Gastrocnemius medialis (tissue), 4 donors: ENCODE measurements at places on chromosomes 5 and 9. TPM values are rescaled to one million over a fixed set of nuclear protein-coding genes. Genes with fewer than 3 reads are reported as not detected.

DNA sequence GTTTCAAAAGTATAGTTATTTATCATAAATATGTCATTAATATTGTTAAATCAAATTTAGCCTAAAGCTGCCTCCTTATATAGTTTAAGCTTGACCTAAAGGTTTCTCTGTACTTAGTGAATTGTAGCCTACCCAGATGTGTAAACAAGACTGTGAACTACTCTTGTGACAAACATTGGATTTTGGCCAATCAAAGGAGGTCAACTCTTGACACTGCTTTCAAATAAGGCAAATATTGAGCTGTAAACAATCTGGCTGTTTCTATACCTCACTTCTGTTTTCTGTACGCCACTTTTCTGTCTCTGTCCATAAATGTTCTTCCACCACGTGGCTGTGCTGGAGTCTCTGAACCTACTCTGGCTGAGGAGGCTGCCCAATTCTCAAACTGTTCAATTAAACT lies 51.2 kb downstream of the FXN start:
- H3K36me3 ChIP-seq, result no peaks in the 10 kb centered on the region
- H3K4me1 ChIP-seq, result peaks cover 7% of the 10 kb centered on the region
- no peaks in the 10 kb centered on the region for H3K27me3 ChIP-seq
- H3K27ac ChIP-seq, result no peak overlapping the region

DNA sequence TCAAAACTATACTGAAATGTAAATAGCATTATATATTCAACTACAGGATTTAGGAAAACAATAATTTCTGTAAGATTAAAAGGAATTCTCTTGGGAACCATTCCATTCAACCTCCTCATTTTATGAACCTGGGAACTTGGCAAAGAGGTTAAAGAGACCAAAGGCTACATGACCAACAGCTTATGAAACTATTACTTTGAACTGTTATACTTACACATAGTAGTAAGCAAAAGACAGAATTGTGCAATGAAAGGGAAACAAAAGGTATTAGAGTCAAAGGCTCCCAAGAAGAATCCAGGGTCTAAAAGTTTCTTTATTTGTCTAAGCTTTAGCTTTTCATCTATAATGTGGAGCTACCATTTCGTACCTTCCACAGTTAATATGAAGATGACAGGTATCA lies 7.2 kb downstream of the C9orf72 start:
- H3K4me1 ChIP-seq, result no peaks in the 10 kb centered on the region
- H3K4me3 ChIP-seq, result no peak overlapping the region
- no peak for DNase-seq
- H3K36me3 ChIP-seq, result no peaks in the 10 kb centered on the region

- H3K4me1 ChIP-seq, result no peaks in the 10 kb centered on the region
- H3K27ac ChIP-seq, result no peak overlapping the region
- no peaks in the 10 kb centered on the region for H3K27me3 ChIP-seq
- no peaks in the 10 kb centered on the region for H3K36me3 ChIP-seq
Measured at GRCh38 chr5:58462623-58463230, 2.8 kb upstream of the PLK2 start.

DNA sequence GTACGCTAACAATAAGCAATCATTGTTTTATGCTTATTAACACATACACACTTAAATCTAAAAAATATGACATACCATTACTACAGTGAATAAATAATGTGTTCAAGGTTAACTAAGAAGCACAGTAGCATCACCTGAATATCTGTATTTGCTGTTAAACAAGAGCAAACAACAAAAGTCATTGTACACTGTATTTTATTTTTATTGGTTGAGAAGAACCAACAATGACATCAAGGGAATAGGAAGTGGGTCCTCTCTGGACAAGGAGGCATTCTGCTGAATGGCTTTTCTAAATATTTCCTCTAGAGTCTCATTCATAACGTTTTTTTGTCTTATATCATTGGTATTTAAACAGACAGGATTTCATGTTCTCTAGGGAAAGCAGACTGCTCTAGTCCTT lies 460.4 kb downstream of the CDH9 start:
- no peaks in the 10 kb centered on the region for H3K27me3 ChIP-seq
- no peak overlapping the region for H3K27ac ChIP-seq
- no peaks in the 10 kb centered on the region for H3K4me1 ChIP-seq
- DNase-seq, result no peak

DNA sequence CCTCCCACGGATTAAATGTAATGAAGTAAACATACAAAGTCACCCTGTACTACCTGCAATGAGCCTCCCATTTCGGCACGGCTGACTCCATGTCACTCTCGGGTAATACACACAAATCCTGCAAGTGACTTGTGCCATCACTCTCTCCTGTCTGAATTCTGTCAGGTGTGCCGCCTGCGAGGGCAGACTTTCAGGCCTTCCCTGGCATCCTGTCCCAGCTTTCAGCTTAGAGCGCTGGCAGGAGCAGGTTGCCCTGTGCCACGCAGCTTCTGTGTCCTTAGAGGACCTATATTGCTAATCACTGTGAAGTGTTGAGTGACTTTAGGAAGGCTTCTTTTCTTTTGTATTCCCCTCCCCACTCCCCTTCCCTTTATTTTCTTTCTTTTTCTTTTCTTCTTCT lies 25.8 kb upstream of the S1PR3 start:
- no peak for DNase-seq
- H3K36me3 ChIP-seq, result no peaks in the 10 kb centered on the region
- no peak overlapping the region for H3K27ac ChIP-seq
- H3K4me3 ChIP-seq, result no peak overlapping the region

DNA sequence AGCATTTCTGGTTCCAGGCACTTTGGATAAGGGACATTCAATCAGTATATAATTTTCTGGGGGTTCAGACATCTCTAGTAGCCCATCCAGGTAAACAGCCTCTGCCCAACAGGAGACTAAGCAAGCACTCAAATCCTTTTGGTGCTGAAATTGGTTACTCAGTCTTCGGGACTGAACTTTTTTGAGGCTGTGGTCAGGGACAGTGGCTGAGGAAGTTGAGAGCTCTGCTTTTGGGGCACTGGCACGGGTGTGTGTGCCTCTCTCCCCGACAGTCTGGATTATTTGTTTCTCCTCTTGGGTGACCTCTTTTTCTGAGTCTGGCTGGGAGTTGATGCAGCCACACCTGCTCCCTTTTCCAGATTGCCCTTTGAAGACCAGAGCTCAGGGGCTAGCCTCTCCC lies 47.6 kb downstream of the ACER2 start:
- H3K4me3 ChIP-seq, result no peak overlapping the region
- H3K27me3 ChIP-seq, result no peaks in the 10 kb centered on the region
- peak overlapping the region; percentile 26 for H3K27ac ChIP-seq
- no peaks in the 10 kb centered on the region for H3K36me3 ChIP-seq

DNA sequence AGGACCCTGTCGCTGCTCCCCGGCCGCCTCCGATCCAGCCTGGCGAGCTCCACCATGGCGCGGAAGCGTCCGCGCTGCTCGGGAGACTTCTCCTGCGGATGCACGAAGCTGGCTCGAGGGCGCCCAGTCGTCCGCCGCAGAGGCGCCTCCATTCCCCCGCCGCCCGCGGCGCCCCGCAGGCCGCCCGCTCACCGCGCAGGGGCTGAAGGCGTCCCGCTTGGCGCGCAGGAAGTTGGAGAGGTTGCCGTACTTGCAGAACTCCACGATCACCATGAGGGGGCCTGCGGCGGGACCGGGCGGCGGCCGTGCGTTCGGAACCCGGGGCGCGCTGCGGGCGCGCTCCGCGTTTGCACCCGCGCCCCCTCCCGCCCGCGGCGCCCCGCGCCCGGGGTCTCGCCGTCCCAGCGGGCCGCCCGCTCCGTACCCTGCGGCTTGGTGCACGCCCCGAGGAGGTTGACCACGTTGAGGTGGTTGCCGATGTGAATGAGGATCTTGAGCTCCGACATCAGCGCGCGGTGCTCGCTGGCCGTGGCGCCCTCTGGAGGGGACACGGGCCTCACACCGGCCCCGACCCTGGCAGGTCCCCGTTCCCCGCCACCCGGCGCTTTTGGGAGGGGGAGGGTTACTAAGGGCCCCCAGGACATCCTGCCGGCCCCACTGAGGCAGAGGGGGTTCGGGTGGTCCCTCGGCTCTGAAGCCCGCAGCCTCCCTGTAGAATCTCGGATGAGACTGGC lies 27.7 kb upstream of the SCGB3A1 start:
- H3K27me3 ChIP-seq, result no peaks in the 10 kb centered on the region
- H3K4me3 ChIP-seq, result no peak overlapping the region
- H3K36me3 ChIP-seq, result no peaks in the 10 kb centered on the region
- H3K27ac ChIP-seq, result no peak overlapping the region
- H3K4me1 ChIP-seq, result no peaks in the 10 kb centered on the region

- no peak for DNase-seq
- H3K4me1 ChIP-seq, result no peaks in the 10 kb centered on the region
- H3K27ac ChIP-seq, result no peak overlapping the region
Measured at GRCh38 chr9:135826188-135826545, 81.2 kb downstream of the CAMSAP1 start.

GRCh38 chr5:28313321-28313951 lies 1275.0 kb upstream of the CDH9 start:
- H3K4me1 ChIP-seq, result no peaks in the 10 kb centered on the region
- DNase-seq, result no peak
- no peak overlapping the region for H3K27ac ChIP-seq
- H3K4me3 ChIP-seq, result no peak overlapping the region
- no peaks in the 10 kb centered on the region for H3K27me3 ChIP-seq
- no peaks in the 10 kb centered on the region for H3K36me3 ChIP-seq

GRCh38 chr5:170021506-170021905 lies 41.2 kb upstream of the INSYN2B start:
- H3K36me3 ChIP-seq, result no peaks in the 10 kb centered on the region
- no peak for DNase-seq
- H3K27ac ChIP-seq, result no peak overlapping the region
- H3K4me3 ChIP-seq, result no peak overlapping the region
- H3K4me1 ChIP-seq, result no peaks in the 10 kb centered on the region
- H3K27me3 ChIP-seq, result no peaks in the 10 kb centered on the region

DNA sequence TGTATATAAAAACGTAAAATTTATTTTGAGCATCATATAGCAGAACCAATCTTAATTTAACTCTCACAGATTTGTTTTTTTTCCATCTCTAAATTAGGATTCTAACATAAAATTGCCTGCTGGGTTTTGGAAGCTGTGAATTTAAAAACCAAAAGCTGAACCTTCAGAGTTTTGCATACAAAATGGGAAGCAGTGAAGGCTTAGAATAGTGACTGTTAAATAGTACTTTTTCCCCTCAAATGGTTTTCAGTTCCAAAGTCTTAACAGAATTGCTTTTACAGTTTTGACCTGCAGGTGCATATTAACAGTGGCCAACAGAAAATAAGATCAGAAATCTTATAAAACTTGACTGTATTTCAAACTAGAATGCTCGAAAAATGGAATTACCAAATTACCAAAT lies 55.1 kb upstream of the LVRN start:
- H3K4me1 ChIP-seq, result no peaks in the 10 kb centered on the region
- H3K27ac ChIP-seq, result no peak overlapping the region
- H3K36me3 ChIP-seq, result no peaks in the 10 kb centered on the region
- no peak overlapping the region for H3K4me3 ChIP-seq
- no peaks in the 10 kb centered on the region for H3K27me3 ChIP-seq

DNA sequence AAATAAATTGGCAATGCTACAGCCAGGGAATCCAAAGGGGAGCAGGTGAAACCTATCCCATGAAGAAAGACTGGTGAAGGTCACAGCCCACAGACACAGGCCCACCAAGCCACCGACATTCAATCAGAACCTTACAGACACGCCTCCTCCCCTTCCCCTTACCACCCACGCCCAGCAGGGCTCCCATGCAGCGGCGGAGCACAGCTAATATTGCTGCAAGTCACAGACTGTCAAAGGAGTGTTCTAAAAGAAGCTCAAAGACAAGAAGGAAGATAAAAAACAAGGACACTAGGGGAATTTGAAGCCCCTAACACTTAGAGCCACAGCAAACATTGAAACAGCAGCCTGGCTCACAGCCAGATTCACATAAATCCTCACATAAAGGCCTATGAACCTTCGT lies 91.2 kb downstream of the MED10 start:
- no peak overlapping the region for H3K27ac ChIP-seq
- no peak overlapping the region for H3K4me3 ChIP-seq
- H3K36me3 ChIP-seq, result no peaks in the 10 kb centered on the region
- no peak for DNase-seq

- no peak overlapping the region for H3K4me3 ChIP-seq
- no peak for DNase-seq
- H3K36me3 ChIP-seq, result no peaks in the 10 kb centered on the region
- no peak overlapping the region for H3K27ac ChIP-seq
- no peaks in the 10 kb centered on the region for H3K27me3 ChIP-seq
Measured at GRCh38 chr5:10682801-10683525, 78.1 kb downstream of the DAP start.

DNA sequence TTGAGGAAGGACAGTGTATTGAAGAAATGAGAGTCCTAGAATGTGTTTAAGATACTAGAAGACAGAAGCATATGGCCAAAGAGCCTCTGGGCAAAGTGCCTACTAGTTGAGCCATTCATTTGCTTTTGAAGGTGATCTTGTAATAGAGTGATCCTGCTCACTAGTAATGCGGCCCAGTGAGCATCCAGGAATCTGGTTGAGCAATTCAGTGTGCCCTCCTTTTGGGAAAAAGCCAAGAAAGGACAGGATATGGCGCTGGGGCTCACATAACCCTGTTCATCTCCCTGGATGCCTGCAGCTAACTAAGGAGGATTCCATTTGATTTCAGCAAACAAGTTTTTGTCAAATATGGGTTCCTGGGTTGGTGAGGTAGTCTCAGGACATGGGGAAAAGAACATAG lies 16.3 kb downstream of the ADAM19 start:
- H3K27me3 ChIP-seq, result no peaks in the 10 kb centered on the region
- peak overlapping the region; percentile 10 for H3K27ac ChIP-seq
- H3K4me1 ChIP-seq, result peaks cover 61% of the 10 kb centered on the region

- DNase-seq, result no peak
- no peaks in the 10 kb centered on the region for H3K27me3 ChIP-seq
- peaks cover 13% of the 10 kb centered on the region for H3K4me1 ChIP-seq
Measured at GRCh38 chr5:132768485-132768868, 8.6 kb downstream of the SEPTIN8 start.

- H3K27me3 ChIP-seq, result no peaks in the 10 kb centered on the region
- DNase-seq, result no peak
- H3K36me3 ChIP-seq, result no peaks in the 10 kb centered on the region
- H3K4me1 ChIP-seq, result no peaks in the 10 kb centered on the region
- no peak overlapping the region for H3K4me3 ChIP-seq
- no peak overlapping the region for H3K27ac ChIP-seq
Measured at GRCh38 chr5:87327998-87328397, 60.3 kb downstream of the RASA1 start.

Gene ZNF618
- 1.2 TPM for total RNA-seq

Gene WDR70
- total RNA-seq, result 23.9 TPM

Gene S1PR3
- 3.3 TPM for total RNA-seq

Gene PTGDS
- 29.5 TPM for total RNA-seq

Gene ZNF454
- total RNA-seq, result 0.46 TPM

Gene IL13
- total RNA-seq, result not detected

Gene DOCK2
- total RNA-seq, result 2.1 TPM
